Colonic mucosa (tissue), 4 donors: ENCODE measurements at places on chromosomes 7 and 10. TPM values are rescaled to one million over a fixed set of nuclear protein-coding genes. Genes with fewer than 3 reads are reported as not detected.

The RBM48 gene
- total RNA-seq = 10.2 TPM

The ABCA13 gene
- total RNA-seq = 2.5 TPM

The SDK1 gene
- total RNA-seq = 2.6 TPM

The ANKRD7 gene
- not detected for total RNA-seq

The VWA2 gene
- 2.6 TPM for total RNA-seq

The OPN4 gene
- not detected for total RNA-seq
